ENCODE measurements at places on chromosomes 16 and 17. TPM values are rescaled to one million over a fixed set of nuclear protein-coding genes. Genes with fewer than 3 reads are reported as not detected.

ACSM2A gene
- 0.30 TPM for polyA plus RNA-seq

SULT1A4 gene
- polyA plus RNA-seq, result 203 TPM

DNA sequence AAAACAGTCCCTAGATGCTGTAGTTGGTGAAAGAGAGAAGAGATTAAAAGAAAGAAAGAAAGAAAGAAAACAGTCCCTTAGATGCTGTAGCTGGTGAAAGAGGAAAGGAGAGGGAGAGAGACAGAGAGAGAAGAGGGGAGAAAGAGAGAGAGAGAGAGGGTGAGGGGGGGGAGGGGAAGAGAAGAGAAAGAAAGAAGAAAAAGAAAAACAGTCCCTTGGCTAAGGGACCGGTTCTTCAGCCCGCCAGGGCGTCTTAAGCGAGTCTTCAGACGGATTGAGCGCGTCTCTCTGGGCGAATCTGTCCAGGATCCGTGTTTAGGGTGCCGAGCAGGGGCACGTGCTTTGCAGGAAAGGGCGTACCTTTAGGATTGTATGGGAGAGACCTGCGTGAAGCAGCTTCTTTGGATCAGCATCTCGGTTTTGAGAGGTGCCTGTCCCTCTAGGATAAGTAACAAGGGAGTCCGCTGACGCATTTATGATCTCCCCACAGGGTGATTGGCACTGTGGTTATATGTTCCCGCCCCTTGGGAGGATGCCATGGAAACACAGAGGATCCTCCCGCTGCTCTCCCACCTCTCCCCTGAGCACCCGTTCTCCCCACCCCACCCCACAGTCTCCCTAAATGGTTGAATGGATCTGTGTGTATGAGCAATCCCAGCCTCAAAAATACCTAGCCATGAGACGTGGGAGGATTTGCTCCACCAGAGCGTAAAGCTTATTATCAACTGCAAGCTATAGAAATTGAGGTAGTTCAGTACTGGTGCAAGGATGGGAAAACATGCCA is 16.7 kb downstream of the GNGT2 start:
- peak; percentile 78 for DNase-seq

DNA sequence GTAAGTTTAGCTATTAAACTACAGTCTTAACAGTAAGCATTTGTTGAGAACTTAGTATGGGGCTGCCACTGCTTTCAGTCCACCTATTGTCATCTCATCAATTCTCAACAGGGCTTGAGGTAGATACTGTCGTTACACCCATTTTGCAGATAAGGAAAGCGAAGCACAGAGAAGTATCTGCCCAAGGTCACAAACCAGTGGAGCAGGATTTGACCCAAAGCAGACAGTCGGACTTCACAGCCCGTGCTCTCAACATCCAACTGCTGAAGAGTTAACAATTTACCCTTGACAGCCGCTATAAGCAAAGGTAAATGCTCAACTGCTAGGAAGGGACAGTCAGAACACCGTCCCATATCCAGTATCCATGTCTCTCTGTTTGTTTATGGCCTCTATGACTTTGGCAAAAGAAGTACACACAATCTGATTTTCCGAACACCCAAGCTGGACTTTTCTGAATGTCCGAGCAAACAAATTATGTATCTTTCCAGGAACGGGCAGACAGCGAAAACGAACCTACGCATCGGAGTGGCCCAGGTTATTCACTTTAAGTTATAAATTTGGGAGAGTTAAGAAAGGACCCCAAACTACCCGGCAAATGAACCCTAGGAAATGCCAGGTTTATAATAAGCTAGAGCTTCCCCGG is 1.2 kb downstream of the SIAH1 start:
- DNase-seq, result no peak

DNA sequence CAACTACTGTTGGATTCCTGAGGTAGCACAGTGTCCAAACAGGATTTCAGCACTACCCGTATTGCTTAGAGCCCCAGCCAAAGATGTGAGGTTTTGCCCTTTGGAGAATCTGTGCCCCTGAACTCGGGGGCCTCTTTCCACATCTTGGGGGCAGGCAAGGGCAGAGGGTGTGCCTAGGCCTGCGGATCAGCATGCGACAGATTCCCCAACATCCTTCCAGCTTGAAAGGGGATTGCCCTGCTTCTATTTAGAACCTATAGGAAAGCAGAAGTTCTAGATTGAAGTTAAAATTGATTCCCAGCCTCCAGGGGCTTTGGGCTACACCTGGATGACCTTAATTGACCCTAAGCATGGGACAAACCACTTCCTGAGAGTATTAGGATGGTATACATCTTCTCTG is 19.6 kb downstream of the NOD2 start:
- DNase-seq, result no peak

FZD2 gene
- polyA plus RNA-seq, result 4.4 TPM

SLC52A1 gene
- 3.2 TPM for polyA plus RNA-seq

CCL4L2 gene
- polyA plus RNA-seq, result 6.9 TPM

- no peak for DNase-seq
Observed at GRCh38 chr16:50802000-50802399, 60.1 kb downstream of the CYLD start.

KIF2B gene
- polyA plus RNA-seq, result not detected

TAOK2 gene
- polyA plus RNA-seq, result 46.6 TPM

TTLL6 gene
- polyA plus RNA-seq, result 3.1 TPM

DNA sequence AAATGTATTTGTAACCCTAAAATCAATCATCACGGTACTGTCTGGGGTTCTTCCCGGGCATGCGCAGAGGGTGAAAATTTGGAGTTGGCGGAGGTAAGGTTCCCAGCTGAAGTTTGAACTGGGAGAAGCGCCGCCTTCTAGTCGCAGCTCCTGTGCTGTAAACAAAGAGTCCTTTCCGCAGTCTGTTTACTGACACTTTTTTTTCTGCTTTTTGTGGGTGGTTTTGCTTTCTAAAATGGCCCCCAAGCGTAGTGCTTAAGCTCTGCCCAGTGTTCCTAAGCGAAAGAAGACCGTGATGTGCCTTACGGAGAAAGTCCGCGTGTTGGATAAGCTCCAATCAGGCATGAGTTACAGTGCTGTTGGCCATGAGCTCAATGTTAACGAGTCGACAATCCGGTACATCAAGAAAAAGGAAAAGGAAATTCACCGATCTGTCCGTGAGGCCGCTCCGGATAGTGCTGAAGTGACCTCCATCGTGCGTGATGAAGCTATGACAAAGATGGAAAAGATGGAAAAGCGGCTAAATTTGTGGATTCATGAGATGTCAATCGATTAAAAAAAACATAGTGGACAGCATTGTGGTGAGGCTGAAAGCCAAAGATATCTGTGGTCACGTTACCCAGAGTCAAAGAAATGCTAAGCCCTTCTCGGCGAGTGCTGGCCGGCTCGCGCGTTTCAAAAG is 570 bp upstream of the CFDP1 start:
- DNase-seq, result peak; percentile 95

CA7 gene
- 12.1 TPM for polyA plus RNA-seq

LIMD2 gene
- 19.4 TPM for polyA plus RNA-seq

DNA sequence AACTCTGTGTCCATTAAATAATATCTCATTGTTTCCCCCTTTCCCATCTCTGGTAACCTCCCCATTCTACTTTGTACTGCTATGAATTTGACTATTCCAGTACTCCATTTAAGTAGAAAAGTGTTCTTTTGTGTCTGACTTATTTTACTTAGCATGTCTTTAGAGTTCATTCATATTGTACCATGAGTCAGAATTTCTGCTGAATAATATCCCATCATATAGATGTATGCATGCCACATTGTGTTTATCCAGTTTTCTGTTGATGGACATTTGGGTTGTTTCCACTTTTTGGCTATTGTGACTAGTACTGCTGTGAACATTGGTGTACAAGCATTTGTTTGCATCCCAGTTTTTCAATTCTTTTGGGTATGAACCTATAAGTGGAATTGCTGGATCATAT is 6.0 kb downstream of the PPM1D start:
- no peak for DNase-seq

Measured in large intestine (tissue), 12 donors.